ENCODE measurements at places on chromosomes 7 and 10.

DNA sequence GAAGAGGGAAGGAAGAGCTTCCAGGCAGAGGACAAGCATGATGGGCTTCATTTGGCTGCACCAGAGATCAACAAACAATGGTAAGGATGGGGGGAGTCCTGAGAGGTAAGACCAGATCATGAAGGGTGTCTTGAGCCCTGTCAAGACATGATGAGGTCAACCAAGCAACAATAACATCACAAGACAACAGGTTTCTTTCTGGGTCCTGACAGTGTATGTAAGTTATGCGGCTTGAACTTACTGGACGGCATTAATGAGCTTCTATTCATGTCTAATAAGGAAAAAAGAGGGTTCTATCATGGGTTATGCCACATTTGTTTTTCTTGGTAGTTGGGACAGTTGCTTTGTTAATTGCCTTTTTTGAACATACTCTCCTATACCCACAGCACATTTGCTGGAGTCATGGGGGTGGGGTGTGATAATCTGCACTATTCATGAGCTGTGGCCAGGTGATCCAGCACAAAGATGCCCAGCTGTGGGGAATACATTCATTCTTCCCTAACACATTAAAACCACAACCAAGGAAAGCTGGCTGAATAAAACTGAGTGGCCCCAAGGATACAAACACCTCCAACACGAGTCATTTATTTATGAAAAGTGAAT lies 168.8 kb upstream of the KLF14 start:
- DNase-seq, result no peak

GRCh38 chr10:15821046-15821683 lies 39.1 kb downstream of the MINDY3 start:
- no peak for DNase-seq

GRCh38 chr10:10758306-10758705 lies 259.4 kb upstream of the CELF2 start:
- DNase-seq, result no peak

DNA sequence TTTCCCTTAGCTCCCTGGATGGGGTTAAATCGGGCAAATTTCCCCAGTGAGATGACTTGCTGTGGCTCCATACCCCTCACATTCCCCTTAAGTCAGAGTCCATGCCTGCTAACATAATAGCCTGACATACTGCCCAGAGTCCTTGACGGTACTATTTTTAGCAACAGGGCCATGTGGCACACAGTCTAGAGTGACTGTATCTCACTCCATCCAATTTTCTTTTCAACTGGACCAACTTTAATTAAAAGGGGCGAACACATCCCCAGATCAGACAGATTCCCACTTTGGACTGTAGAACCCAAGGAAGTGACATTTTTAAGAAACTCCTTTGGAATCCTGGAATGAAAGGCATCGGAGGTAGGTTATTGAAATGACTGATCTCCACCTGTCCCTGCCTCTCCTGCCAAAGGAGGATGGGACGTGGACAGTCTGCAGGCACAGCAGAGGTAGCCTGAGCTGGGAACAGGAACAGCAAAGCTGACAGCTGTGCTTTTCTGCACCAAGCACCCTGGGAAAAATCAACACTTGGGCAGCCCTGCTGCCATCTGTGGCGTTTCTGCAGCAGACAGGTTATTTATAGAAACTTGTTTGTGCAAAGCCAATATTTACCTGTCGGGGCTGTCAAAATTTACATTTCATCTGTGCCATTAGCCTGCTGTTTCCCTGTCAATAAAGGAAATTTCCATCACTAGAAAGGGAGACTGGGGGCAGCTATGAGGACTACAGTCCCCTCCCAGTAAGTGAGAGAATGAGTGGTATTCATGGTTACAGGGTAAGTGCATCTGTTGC lies 221.5 kb upstream of the AOAH start:
- DNase-seq, result no peak

DNA sequence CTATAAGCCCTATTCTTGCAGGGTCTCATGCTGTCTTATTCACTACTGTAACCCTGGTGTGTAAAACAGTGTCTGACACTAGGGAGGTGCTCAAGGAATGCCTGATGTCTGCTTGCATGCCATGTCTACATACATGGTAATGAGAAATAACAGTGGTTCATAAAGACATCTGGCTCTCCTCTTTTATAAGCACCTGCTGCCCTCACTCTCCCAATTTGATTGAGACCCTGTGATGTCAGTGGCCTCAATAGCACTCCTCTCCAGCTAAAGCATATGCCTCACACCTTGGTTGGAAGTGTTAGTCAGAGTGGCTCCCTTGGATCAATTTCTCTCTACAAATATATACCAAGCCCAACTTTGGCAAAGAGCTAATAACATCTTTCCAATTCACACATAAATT lies 30.6 kb downstream of the ANK3 start:
- no peak for DNase-seq

- no peak for DNase-seq
These were observed 143.7 kb upstream of the COL1A2 start for GRCh38 chr7:94250987-94251386.

GRCh38 chr10:17115683-17116082 lies 13.9 kb downstream of the CUBN start:
- no peak for DNase-seq

DNA sequence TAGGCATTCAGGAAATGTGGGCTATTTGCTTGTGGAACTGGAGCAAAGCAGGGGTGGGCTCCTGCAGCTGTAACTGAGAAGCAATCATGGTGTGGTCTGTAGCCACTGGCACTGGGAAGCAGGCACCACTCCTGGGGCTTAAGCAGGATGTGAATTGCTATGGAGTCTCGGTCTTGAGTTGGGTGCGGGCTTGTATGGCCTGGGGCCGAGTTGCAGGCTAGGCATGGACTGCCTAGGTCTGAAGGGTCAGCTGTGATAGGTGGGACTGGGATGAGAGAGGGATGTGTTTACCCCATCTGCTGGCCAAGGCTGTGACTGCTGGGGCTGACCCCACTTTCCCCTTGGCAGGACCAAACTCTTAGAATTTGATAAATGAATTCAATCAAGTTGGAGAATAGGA lies 43.0 kb downstream of the ADCY1 start:
- DNase-seq, result no peak

- DNase-seq, result no peak
These were observed 53.5 kb upstream of the VIPR2 start for GRCh38 chr7:159198016-159198724.

DNA sequence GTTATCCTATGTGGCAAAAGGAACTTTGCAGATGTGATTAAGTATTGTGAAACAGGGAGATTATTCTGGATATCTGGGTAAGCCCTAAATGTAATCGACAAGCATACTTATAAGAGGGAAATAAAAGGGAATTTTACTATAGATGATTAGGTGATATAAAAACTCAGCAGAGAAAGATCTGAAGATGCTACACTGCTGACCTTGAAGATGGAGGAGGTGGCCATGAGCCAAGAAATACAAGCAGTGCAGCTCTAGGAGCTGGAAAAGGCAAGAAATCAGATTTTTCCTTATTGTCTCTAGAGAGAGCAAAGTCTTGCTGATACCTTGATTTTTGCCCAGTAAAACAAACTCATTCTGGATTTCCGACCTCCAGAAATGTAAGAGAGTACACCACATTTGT lies 67.7 kb downstream of the BRAF start:
- no peak for DNase-seq

DNA sequence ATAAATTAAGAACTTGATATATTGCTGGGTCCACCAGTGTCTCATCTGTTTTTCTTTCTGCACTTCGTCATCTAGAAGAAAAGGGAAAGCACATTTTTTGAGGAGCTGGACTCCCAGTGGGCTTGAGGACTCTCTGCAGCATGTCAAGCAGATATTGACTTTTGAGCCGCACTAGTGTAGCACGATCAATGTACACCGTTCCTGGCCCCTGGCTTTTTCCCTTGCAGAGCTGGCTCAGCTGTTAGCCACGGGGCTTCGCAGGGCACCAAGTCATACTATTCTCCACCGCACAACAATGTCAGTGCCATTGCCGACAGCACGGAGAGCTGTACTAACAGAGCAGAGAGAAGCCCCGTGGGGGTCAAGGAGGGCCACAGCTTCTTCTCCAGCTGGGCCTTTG lies 235.4 kb upstream of the HABP2 start:
- no peak for DNase-seq

DNA sequence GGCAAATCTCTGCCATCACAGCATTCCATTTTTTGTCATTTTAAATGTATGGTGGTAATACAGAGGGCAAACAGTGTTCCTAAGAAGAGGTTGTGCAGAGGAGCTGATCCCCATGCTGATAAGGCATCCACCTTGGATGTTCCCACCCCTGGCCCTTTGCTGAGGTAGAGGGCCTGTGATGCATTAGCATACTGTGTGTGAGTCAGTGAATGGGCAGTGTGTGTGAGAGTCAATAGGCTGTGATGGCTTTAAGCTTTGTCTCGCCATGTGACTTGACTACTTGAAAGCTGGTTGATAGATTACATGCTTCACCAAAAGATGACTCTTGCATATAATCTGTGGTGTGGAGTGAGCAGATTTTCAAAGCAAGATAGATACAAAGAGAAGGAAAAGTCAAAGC lies 81.3 kb downstream of the INSYN2A start:
- no peak for DNase-seq

DNA sequence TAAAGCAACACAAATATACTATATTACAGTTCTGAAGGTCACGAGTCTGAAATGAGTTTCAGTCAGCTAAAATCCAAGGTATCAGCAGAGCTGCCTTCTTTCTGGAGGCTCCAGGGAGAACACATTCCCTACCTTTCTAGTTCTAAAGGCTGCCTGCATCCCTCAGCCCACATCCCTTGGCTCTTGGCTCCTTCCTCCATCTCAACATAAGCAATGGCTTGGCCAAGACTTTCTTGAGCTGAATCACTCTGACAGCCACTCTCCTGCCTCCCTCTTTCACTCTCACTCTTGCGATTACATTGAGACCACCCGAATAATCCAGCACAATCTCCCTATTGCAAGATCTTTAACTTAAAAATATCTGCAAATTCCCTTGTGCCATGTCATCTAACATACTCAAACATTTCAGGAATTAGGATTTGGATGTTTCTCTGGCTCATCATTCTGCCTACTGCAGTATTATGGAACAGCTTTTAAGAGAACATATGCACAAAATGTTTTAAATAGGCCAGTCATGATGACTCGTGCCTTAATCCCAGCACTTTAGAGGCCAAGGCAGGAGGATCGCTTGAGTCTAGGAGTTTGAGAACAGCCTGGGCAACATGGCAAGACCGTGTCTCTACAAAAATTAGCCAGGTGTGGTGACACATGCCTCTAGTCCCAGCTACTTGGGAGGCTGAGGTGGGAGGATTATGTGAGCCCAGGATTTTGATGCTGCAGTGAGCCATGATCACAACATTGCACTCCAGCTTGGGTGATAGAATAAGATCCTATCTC lies 144.2 kb upstream of the VSTM2A start:
- DNase-seq, result no peak

GRCh38 chr7:22783421-22783820 lies 39.2 kb downstream of the TOMM7 start:
- DNase-seq, result no peak

- DNase-seq, result no peak
These were observed 128.8 kb downstream of the GATA3 start for GRCh38 chr10:8183241-8183704.

DNA sequence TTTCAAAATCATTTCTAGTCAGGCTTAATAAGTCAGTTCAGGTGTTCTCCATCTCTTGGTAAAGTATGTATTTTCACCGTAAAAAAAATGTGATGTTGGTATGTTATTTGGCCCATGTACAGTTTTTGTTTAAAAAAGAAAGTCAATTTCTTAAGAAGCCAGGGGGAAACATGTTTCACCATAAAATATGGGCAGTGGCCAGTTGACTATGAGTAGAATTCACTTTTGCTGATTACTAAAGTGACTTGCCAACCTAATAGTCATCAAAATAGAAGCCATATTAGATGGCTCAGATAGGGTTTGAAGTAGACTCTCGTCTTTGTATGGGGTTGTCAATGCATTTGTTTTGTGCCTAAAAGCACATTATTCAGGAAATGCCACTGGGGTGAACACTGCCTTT lies 266.3 kb downstream of the BICC1 start:
- DNase-seq, result no peak

GRCh38 chr7:51224811-51225595 lies 91.6 kb downstream of the COBL start:
- no peak for DNase-seq

DNA sequence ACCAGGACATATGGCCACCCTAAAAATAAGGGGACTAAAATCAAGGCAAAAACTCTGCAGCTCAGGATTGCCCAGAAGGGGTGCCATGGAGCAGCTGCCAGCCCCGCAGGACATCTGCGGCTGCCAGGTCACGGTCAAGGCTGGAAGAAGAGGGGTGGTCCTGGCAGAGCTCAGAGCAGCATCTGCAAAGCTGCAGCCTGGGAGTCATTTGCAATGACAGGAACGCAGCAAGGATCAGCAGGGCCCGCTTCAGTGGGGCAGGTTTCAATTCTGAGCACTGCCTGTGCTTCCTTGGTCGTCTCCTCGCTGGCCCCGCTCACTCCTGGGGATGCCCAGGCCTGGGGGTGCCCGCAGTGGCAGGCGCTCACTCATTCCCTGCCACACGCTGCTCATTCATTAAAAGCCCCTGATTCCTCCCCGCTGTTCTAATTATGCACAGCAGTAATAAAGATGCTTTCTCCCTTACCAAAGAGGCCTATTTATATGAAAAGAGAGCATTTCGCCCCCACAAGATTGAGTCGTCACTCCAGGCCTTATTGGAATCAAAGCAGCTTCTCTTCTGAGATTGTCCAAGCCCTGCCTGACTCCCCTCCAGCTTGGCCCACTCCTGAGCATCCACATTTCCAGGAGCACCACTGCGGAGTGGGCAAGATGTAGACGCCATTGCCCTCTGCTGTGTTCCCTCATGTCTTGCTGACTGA lies 4.6 kb downstream of the HSPA12A start:
- no peak for DNase-seq

- no peak for DNase-seq
These were observed 608 bp downstream of the AKR1B10 start for GRCh38 chr7:134527979-134528371.

DNA sequence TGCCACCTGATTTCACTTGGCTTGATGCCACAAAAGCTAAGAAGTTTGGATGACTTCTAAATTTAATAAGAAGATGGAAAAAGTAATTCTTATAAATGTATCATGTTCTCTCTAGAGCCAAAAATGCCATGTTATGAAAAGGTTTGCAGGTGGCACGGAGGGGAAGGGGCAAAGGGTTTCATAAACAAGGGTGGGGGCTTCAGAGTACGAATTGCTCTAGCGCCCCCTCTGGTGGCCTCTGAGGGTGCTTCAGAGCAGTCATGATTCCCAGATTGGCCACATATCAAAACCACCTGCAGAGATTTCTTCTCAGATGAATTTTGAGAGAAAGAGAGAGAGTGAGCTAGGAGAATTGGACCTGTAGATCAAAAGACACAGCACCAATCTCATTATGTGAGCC lies 208.6 kb upstream of the YAE1 start:
- no peak for DNase-seq

DNA sequence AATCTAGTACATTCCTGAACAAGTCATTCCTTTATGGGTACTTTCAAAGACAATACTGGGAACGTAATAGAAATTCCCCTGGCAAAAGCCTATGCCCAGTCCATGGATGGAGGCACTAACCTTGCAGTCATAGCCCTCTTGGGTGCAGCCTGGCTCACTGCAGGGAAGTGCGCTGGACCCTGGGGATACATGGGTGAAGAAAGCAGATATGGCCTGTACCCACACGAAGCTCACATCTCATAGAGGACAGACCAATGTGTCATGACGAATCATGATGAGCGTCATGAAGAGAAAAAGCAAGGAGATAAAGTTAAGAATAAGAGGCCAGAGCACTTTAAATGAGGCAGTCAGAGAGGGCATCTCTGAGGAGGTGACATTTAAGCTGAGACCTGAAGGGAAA lies 11.8 kb downstream of the PRLHR start:
- DNase-seq, result no peak

GRCh38 chr7:29300649-29301048 lies 106.1 kb downstream of the CHN2 start:
- DNase-seq, result no peak

GRCh38 chr10:54667136-54667535 lies 133.9 kb downstream of the PCDH15 start:
- DNase-seq, result no peak

Measured in activated CD4-positive, alpha-beta T cell treated with anti-CD3 and anti-CD28 coated beads, Interleukin-2, amount 50 U/mL, for 24 hours (primary cell).